Stimulated activated CD8-positive, alpha-beta memory T cell treated with anti-CD3 and anti-CD28 coated beads, Interleukin-4, amount 100 ng/mL, for 4 hours (primary cell): ENCODE measurements at places on chromosomes 16 and 17.

- DNase-seq: no peak
Measured at GRCh38 chr16:86622700-86623615, 44.6 kb downstream of the FOXL1 start.

DNA sequence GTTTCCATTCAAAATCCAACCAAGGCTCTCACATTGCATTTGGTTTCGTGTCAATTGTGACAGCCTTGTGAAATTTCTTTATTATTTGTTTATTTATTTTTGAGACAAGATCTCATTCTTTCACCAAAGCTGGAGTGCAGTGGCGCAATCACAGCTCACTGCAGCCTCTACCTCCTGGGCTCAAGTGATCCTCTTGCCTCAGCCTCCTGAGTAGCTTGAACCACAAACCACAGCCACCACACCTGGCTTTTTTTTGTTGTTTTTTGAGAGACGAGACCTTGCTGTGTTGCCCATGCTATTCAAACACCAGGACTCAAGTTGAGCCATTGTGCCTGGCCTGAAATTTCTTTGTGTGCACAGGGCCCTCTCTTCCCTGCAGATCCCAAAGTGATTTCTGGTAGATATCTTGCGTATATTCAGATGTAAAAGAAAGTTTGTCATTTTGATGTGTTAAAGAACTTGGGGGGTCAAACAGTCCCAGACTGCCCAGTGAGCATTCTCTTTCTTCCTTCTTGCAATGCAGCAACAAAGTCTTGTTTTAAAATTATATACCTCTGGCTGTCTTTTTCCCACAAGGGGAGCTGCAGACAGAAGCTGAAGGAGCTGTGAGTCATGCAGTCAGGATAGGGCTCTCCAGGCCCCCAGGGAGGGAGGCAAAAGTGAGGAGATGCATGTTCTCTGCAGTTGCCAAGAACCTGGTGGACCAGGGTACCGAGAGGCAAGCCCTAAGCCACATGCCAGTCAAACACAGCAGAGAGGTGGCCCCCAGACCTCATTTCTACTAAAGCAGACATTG is 15.5 kb upstream of the USP22 start:
- DNase-seq: no peak

- no peak for DNase-seq
Measured at GRCh38 chr16:66402166-66402565, 24.9 kb upstream of the BEAN1 start.

- DNase-seq: no peak
Measured at GRCh38 chr16:58040945-58041627, 15.5 kb downstream of the MMP15 start.

- no peak for DNase-seq
Measured at GRCh38 chr16:35747658-35748455, 2288.4 kb downstream of the TP53TG3F start.

DNA sequence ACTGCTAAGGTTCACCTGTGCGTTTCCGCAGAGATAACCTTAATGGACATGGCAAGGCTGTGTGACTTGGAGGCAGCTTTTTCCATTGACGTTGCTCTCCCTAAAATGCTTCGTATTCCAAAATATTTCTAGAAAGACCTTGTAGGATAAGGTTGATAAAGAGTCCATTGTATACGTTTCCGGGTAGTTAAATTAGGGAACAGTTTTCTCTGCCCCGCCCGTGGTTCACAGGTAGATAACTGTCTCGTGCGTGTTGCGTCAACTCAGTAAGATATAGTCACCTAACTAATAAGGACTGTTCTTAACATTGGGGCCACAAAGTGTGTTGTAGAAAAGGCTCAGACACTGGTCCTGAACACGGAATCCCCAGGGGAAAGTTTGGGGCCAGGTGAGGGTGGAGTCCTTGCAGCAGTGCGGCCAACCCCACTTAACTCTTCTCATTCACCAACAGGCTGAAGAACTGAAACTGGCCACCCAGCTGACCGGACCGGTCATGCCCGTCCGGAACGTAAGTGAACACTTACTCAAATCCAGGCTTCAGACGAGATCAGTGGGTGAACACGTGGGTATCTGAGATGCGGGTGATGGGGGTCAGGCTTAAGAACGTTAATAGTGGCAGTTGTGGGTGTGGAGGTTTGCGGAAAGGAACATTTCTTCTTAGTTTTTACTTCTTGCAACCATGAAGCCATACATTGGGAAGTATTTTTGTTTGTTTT is 1.6 kb downstream of the RPL13 start:
- no peak for DNase-seq

DNA sequence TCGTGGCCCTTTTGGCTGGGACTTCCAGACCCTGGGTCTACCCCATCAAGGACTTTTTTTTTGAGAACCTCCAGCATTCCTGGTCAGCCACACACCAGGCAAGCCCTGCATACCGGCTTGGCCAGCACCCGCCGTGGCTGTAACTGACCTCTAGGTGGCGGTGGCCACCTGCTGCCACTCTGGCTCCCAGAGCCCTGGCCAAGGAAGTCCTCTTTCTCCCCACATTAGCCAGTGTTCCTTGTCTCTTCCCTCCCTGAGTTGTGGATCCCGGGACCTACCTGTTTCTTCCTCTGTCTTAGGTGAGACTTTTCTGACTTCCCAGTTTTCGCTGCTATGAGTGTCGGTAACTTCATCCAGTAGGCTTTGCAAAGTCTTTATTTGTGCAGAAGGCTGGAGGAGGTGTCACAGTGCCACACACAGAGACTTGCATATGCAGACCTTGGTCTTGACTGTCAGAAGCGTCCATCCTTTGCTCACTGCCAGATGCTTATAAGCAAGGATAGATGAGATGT is 348.3 kb downstream of the CPPED1 start:
- DNase-seq: no peak

GRCh38 chr16:78553268-78554039 is 454.0 kb downstream of the WWOX start:
- DNase-seq: no peak

- DNase-seq: no peak
Measured at GRCh38 chr17:29771546-29771945, 148.8 kb upstream of the CORO6 start.

DNA sequence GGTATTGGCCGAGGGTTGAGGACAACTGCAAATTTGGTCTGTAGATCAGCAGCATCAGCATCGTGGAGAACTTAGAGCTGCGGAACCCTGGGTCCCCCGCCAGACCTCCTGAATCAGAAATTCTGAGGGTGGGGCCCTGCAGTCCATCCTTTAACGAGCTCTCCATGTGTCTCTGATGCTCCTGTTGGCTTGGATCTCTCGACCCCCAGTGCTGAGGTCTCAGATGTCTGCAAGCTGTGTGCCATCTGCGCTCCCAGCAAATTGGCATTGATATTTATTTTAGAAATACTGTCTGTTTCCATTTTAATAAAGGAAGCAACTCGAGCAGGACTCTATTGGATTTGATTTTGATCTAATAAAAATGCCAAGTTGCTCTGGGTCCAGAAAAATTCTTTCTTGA is 250.0 kb downstream of the KATNIP start:
- no peak for DNase-seq

DNA sequence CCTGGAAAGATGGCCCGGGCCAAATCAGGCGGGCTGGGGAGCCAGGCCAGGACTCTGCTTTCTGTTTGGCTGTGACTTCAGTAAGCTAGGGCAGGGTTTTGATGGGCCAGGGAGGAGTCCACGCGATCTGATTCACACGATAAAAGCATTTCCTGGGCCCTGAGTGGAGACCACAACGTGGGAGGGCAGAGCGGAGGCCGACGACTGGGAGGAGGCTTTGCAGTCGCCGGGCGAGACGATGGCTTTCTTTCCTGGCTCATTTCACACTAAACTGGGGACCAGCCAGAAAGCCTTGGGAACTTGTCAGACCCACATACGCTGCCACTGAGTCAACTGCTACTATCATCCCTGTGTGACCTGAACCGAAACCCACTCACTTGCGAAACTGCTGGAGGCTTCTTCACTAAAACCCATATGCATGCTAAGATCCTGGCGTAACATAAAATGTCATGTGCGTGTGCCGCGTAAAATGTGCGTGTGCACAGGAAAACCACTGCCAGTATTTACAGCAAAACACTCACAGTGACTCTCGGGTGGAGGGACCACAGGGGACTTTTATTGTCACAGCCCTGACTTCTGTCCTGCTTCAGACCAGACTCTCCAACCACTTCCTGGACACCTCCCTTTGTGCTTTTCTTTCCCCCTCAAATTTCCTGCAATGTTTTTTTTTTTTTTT is 14.2 kb upstream of the RHBDF2 start:
- DNase-seq: peak; percentile 76

DNA sequence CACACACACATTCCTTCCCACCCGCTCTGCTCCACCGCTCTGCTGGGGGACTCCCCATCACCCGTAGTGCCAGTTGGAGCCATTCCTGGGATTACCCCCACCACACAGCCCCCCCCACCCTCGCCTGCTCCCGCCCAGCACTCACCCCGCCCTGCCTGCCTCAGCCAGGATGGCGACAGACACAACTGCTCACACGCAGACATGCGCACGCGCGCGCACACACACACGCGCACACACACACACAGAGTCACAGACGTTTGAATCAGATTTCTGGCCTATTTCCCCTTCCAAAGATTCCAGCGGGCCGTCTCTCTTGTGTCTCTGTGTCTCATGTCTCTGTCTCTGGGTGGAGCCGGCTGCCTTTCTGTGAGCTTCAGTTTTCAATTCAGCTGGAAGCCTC is 4.4 kb downstream of the CACNA1G start:
- DNase-seq: no peak

- DNase-seq: peak; percentile 24
Measured at GRCh38 chr16:30941600-30942425, 7.1 kb upstream of the ORAI3 start.

GRCh38 chr16:84538222-84538840 is 33.9 kb upstream of the MEAK7 start:
- no peak for DNase-seq

DNA sequence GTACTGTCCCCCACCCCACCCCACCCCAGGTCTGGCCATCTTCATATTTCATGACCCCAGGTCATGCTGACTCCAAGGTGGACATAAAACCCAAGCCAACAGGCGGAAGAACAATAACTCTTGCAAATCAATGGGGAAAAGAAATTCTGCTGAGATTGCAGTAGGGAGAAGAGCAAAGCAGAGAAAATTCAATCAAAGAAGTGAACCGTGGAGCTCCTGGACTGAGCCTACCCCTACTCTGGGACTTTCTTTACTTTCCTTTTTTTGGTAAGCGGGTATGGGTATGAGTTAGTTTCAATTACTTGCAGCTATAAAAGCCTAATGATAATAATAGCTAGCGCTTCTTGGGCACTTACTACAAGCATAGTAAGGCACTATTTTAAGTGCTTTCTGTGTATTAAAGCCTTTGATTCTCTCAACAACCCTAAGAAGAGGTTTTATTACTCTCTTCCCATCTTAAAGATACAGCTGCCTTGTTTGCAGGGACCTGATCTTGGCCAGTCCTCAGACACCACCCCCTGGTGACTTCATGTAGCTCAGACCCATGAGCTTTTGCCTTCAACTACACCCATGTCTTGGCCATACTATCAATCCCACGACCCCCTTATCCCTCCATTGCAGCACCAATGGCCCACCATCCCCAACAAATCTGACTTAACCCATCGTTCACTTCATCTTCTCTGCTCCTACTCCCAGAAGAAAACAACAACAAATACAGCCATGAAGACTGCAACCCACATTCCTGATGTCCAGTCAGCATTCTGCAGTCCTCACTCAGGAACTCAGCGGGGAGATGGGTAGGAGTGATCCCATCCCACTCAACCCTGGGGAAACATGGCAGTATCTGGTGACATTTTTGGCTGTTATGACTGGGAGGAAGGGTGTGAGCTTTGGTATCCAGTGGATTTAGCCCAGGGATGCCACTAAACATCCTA is 4.4 kb downstream of the GGA2 start:
- DNase-seq: no peak

GRCh38 chr17:67215991-67216421 is 29.0 kb downstream of the HELZ start:
- no peak for DNase-seq

DNA sequence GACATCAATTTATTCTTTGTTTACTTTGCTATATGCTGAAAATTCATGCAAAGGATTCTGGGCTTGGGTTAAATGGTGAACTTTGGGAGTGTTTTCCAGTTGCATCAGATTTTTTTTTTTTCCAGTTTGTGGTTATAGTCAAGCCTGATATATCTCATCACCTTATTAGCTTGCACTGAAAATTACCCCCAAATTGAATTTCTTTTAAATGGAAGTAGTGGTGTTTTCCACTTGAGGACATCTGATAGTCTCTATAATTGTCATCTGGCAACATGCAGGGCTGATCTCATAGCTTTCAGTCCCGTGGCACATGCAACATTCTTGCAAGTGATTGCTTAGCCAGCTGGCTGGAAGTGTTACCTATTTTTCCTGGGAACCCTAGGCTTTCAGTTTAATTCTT is 4.7 kb upstream of the KRTAP3-1 start:
- no peak for DNase-seq

- no peak for DNase-seq
Measured at GRCh38 chr17:28912281-28912937, 9.5 kb upstream of the DHRS13 start.

DNA sequence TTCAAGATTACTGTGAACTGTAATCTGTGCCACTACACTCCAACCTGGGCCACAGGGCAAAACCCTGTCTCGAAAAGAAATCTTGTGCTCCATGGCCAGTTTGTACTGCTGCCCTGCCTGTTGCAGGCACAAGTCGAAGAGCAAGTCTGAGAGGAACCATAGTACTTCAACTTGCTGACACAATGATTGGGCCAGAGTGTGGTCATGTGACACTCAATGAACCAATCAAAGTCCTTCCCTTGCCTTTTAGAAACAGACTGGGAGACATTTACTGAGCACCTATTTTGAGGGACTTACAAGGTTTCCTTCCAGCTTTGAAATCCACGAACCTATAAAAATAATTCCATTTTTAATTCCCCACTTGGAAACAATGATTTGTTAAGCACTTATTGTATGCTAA is 39.8 kb upstream of the TMC5 start:
- DNase-seq: no peak
